Fibroblast of skin of right biceps (primary cell): ENCODE measurements at places on chromosomes 7 and 10.

DNA sequence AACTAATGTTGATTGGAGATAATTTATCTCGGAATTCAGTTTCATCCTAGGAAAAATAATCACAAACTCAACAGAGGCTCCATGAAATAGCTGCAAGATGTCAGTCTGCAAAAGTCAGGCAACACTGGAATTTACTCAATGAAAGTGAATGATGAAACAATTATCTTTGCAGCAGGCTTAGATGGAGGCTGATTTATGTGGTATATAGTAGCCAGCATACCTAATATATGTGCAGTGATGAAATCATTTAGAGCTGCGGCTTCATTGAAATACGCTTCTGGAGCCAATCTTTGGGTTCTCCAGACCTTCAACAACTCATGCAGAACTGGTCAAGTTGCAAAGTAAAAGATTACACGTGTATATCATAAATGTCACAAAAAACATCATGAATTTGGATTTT lies 113.3 kb downstream of the ITGA8 start:
- peak; percentile 73 for DNase-seq

DNA sequence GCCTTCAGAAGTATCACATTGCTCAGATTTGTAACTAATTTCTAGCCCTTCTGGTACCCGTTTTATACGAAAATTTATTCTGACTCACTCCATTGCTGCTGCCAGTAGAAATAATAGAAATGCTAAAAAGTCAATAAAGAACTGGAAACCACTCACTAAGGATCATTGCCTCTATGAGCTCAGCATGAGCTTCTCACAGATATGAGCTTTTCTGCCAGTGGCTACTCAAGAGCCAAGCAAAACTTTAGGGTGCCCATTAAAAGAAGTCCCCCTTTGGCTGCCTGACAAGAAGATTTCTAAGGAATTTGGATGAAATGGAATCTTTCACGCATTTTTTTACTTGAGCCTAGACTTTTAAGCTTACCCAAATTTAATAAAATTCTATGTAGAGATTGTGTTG lies 52.5 kb downstream of the GPR37 start:
- DNase-seq, result no peak

DNA sequence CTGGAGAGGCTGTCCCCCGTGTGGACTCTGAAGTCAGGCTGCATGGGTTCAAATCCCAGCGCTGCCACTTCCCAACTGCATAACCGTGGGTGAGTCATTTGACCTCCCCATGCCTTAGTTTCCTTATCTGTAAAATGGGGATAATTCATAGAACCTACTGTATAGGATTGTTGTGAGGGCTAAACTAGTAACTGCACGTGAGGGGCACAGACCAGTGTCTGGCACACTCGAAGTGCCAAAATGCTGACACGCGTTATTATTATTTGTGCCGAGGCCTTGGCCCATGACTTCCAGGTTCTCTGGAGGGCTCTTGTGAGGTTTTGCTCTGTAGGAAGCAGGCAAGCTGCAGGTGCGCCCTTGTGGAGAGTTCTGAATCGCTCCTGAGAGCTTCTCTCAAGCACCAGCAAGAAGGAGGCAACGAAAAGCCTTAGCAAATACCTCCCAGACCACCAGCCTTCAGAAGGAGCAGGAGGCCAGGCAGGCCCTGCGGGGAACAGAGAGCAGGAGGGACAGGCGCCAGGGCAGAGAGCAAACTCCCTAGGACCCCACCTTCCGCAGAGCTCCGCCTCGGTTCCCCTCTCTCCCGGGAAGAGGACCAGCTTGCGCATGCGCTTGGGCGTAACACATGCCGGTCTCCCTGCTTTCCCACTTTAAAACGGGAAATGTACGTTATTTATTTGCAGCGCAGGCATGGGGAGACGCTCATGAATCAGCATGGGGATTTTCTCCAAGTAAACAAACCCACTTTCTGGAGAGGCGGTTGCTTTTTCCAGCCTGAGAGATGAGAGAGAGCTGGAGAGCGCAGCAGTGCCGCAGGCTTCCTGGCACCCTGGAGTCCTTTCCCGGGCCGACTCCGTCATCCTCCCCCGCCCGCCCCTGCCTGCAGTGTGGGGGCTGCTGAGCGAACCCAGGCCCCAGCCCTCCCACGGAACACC lies 39.6 kb downstream of the SORCS3 start:
- peak; percentile 30 for DNase-seq

DNA sequence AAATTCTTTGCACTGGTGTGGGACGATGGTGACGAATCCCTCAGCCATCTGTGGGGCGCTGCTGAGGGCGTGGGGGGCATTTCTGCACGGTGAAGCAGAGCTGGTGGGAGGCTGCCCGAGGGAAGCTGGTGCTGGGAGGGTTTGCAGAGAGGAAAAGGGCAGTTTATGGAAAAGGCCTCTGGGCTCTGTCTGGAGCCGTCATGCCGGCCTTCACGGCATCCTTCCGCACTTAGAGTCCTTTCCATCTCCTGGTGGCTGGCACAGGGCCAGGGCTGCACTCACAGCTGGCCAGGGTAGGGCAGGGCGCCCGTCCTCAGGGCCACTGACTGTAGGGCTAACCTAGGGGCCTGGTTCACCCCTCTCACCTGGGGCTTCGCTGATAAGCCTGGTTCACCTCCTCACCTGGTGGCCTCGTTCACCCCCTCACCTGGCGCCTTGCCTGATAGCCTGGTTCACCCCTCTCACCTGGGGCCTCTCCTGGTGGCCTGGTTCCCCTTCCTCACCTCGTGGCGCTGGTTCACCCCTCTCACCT lies 598 bp upstream of the AMZ1 start:
- DNase-seq, result peak; percentile 52

DNA sequence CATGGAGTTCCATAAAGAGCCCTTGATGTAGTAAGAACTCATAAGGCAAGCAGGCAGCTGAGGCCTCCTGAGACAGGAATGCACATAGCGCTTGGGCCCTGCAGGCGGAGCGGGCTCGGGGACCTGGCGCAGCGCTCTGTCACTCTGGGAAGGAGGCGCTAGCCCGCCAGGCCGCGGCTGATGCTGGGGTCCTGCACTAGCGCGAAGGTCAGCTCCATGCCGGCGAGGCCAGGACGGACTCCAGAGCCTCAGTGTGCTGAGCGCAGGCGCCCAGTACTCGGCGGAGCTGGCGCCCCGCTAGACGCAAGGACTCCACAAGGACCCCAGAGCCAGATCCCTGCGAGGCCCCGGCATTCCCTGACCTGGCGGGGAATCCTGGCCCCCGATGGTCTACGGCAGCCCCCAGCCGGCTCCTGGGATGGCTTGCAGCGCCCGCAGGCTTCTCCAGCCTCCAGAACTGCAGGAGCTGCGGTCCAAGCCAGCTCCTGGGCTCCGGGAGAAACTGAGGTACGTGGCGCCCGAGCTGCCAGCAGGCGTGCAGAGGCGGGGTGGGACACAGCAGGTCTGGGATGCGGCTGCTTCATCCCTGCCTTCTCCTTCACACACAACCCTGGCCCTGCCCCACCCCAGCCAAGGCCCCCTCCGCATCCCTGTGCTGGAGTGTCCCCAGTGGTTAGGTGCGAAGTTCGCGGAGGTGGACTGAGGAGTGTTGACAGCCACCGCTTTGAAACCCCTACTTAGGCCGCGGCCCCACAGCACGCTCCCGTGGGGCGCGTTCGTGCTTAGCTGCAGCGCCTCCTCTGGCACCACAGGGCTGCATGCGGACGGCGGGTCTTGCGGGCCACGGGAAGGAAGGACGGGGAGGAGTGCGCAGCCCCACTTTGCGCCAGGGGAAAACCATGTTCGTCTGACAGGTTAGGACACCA lies 761.5 kb upstream of the POM121L12 start:
- peak; percentile 13 for DNase-seq

GRCh38 chr10:43238462-43238861 lies 28.4 kb downstream of the RASGEF1A start:
- DNase-seq, result no peak

- no peak for DNase-seq
These were observed 56.1 kb upstream of the TRUB1 start for GRCh38 chr10:114881901-114882300.

- no peak for DNase-seq
These were observed 339.3 kb upstream of the POM121L12 start for GRCh38 chr7:52695973-52696595.

DNA sequence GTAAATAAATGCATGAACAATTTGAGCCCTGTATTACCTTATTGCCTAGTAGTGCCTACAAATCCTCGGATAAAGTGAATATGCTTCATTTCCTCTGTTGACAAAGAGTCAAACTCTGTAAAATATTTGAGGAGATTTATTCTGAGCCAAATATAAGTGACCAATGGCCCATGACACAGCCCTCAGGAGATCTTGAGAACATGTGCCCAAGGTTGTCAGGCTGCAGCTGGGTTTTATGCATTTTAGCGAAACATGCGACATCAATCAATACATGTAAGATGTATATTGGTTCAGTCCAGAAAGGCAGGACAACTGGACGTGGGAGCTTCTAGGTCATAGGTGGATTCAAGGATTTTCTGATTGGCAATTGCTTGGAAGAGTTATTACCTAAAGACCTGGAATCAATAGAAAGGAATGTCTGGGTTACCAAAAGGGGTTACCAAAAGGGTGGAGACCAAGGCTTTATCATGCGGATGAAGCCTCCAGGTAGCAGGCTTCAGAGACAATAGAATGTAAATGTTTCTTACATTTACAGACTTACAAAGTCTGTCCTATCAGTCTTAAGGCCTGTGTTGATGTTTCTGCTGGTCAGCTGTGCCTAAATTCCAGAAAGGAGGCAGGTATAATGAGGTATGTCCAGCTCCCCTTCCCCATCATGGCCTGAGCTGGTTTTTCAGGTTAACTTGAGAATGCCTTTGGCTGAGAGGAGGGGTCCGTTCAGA lies 220.1 kb upstream of the FZD1 start:
- DNase-seq, result no peak

GRCh38 chr10:52541006-52541473 lies 227.0 kb downstream of the DKK1 start:
- DNase-seq, result peak; percentile 66

DNA sequence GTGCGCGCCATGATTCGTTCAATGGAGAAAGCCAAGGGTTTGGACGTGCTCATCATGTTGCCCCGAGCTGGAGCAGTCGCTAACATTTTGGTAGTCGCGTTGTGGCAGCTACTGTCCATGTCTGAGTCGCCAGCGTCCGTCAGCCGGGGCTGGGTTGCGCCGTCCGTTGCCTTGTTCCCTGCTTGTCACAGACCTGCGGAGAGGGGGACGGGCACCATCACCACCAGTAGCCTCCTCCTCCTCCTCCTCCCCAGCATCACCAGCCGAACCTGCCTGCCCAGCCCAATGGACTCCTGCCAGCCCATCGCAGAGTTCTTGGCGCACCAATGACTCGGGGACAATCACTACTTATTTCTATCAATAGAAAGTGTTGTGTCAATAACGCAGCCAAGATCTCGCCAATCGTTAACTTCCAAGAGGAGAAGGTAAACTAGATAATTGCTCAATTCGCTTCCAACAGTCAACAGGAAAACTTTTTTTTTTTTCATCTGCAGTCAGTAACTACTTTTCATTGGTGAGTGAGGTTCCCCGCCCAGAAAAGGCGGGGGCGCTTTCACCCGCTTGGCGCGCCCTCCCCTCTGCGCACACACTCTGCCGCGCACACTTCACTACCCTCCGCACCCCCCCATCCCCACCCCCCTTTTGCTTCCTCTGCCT lies at the start of gene FEZF1:
Gene FEZF1, minus strand, starts transcription at position 432 of the 657 bp plus-strand sequence. Its CDS starts 313 bp downstream, at position 119.
- DNase-seq, result no peak

GRCh38 chr7:80640846-80641245 lies 2.4 kb downstream of the CD36 start:
- peak; percentile 73 for DNase-seq

DNA sequence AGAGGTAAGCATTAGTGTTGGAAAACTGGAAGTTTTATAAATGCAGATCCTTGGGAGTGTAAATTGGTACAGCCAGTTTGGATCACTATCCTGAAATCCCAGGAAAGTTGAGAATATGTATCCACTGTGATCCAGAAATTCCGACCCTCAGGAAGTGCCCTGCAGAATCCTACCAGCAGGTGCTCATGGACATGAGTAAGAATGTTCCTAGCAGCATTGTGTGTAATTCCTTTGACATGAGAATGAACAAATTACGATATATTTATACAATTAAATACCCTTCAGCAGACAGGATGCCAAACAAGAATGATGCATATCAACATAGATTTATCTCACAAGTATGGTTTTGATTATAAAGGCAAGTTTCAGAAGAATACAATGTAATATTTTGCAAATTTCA lies 181.6 kb downstream of the XPNPEP1 start:
- no peak for DNase-seq

DNA sequence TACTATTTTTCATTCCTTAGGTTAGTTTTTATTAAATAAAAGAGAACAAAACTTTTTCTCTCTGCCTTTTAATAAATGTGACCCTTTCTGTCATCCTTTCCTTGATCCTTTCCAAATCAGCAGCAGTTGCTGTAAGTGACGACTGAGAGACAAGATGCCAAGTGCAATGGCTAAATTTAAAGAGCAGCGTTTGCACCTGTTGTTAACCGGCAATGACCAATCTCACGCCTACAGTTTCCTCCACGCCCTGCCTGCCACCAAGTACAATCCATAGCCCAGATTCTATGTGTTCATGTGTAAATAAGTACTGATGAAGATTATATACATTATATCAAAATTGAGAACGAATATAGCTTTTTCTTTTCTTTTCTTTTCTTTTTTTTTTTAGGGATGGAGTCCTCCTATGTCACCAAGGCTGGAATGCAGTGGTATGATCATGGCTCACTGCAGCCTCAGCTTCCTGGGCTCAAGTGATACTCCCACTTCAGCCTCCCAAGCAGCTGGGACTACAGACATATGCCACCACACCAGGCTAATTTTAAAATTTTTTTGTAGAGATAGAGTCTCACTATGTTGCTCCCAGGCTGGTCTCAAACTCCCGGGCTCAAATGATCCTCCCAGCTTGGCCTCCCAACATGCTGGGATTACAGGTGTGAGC lies 6.5 kb upstream of the MCU start:
- no peak for DNase-seq

DNA sequence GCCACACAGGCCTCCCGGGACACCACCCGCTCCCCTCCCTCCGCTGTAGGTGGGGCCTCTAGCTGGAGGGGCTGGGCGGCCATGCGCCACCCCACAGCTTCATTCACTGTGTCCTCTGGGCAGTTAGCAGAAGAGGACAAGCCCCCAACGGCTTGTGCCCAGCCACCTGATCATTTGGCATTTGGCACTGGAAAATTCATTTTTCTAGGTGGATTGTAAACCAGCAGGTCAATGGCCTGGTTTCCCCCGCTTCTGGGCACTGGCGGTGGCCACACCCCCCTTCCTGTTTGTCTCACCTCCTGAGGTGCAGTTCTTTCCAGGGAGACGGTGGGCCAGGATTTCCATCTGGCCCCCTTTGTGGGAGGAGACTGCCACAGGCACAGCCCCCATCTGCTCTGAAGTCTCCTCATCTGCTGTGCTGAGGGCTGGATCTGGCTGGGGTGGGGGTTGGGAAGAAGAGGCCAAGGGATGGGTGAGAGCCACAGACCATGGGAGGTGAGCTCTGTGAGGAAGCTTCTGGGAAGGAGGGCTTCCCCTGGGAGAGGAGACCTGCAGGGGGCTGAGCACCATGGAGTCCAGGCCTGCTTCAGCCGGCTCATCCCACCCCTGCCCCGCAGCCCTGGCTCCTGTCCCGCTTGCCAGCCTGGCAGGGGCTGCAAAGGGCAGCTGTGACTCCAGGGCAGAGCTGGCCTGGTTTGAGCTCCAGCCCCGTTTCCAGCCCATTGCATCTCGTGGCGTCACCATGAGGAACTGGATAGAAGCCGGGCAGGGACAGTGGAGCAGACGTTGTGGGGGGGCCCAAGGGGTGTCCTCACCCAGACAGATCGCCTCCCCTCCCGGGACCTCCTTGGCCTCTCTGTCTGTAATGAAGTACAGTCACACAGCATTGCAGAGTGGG lies 40.1 kb upstream of the SLC29A3 start:
- no peak for DNase-seq

- DNase-seq, result no peak
These were observed 23.9 kb downstream of the ESYT2 start for GRCh38 chr7:158805414-158805813.

- no peak for DNase-seq
These were observed 44.9 kb downstream of the BEND7 start for GRCh38 chr10:13483951-13484350.

GRCh38 chr10:18449611-18450026 lies 201.8 kb downstream of the NSUN6 start:
- no peak for DNase-seq
